ENCODE measurements at places on chromosomes 5 and 9. TPM values are rescaled to one million over a fixed set of nuclear protein-coding genes. Genes with fewer than 3 reads are reported as not detected.

The MYMK gene
- not detected for total RNA-seq

DNA sequence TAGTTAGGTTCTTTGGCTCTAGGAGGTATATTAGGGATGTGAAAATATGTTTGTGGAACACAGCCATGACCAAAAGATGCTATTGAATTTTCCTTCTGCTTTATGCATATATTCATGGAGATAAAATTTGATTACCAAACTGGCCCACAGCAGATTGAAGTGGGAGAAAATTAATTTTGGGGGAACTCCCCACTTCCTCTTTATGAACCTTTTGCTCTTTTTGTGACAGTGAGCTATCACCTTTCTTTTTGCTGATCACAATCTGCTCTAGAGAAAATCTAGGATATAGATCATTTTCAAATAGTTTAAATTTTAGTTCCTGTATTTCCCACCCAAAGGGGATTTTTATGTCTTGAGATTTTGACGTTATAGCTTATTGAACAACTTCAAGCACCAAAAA is 313.0 kb downstream of the GABRB2 start:
- no peak for DNase-seq

DNA sequence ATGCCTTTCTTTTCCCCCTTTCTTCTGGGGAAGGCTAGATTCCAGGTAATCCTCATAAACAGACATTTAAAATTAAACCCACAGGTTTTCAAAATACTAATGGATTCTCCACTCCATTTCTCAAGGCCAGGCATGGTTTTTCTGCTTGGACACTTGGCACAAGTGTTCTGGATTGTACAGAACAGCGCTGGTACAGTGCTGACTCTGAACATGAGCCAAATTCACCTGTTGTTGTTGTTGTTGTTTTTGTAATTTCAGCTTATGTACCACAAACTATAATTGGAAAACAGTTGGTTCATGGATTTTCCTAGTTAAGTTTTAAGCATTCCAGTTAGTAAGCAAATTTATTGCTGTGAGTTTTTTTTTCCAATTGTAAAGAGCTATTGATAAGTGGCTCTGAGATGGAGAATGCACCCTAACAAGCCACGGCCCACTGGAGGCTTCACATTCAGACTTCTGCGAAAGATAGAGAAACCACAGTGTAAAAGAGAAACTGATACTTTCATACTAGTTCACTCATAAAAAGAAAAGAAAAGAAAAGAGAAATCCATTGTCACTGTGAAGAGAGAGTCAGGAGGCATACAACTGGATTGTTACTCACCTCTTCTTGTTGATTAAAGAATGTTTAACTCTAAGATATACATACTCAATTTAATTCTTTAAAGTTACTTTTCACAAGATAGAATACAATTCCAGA is 16.2 kb upstream of the ITGA1 start:
- no peak for DNase-seq

- no peak for DNase-seq
Measured at GRCh38 chr5:125452991-125453390, 706.6 kb upstream of the ZNF608 start.

The TMEM174 gene
- total RNA-seq, result not detected

DNA sequence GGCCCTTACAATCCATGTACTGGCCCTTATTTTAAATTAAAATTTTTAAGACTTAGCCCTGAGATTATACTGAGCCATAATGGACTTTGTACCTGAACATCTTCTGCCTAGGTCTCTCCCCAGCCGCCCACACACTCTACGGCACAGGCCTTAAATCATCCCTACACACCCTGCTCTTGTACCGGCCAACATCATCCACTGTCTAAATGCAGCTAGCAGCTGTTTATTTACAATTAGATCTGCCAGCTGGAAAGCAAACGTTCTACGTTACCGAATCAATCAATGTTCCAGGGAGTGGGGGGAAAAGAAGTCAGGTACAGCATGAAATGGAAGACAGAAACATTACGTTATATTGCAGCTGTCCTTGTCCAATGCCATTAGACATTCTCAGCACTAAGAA is 88.4 kb upstream of the GRAMD2B start:
- DNase-seq, result no peak

The PCDHGA10 gene
- total RNA-seq, result 11.5 TPM

The HACD4 gene
- total RNA-seq, result 14.7 TPM

GRCh38 chr5:73273379-73274050 is 100.5 kb downstream of the TMEM174 start:
- DNase-seq, result no peak

DNA sequence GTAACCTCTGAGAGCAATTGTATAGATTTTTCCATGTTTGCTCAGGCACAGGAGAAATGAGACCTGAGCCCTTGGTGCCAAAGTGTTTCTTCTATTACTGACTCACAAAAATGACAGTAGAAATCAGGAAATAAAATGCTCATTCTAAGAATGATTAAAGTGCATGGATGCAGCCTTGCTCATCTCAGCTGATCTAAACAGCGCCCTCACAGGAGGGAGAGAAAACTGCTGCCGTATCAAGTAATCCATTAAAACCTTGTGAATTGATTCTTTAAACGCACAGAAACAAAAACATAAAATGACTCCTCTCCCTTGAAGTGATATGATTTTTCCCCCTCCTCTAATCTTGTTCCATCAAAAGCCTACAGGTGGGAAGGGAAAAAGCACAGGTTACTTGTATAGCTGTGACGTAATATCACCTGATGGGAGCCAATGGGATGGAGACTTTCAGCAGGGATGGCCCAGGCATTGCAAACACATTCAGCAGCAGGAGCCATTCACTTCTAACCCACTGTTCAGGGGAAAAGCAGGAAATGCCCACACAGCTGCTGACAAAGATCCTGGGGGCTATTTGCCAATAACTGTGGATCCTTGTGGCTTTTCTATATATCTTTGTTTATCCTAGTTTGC is 76.7 kb downstream of the PLCXD3 start:
- DNase-seq, result no peak

The TNFAIP8 gene
- total RNA-seq, result 6.9 TPM

DNA sequence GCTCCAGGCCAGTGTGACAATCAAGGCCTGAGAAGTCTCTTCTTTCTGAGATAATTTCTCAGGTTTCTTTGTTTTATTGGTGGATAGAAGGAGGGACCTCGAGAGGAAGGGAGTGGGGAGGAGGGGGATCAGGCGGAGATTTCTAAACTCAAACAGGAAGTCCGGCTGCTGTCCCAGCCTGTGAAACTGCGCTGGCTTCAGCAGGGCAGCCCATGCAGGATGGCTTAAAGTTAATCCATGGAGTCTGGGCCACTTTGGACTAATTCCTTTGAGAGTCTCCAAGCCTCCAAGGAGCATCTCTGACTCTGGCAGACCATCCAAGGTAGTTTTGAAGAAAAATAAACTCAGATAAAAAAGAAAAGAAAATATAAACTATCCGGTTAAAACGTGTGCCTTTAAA is 378.5 kb downstream of the MLLT3 start:
- no peak for DNase-seq

The IFNK gene
- not detected for total RNA-seq

DNA sequence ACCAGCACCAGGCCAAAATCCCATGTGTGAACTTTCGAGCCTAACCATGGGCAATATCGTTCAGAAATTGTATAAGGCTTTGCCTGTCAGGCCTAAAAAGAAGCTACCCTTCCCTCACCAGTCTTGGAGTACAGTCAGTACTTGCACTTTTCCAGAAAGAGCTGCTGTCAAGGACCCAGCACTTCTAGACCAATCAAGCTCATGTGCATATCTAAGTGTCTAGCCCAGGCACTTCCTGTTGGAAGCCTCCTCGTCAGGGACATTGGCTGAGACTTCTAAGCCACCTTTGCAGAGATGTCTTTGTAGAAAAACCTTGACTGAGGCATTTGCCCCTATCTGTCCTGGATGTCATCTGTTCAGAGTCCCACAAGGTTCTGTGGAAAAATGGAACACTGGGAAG is 1930.5 kb downstream of the EFNA5 start:
- DNase-seq, result no peak

GRCh38 chr9:137820161-137820855 is 57.3 kb upstream of the CACNA1B start:
- DNase-seq, result no peak

GRCh38 chr5:120919017-120919416 is 454.9 kb downstream of the PRR16 start:
- DNase-seq, result no peak

GRCh38 chr9:133963166-133963565 is 29.0 kb downstream of the VAV2 start:
- no peak for DNase-seq

GRCh38 chr5:14341571-14342230 is 198.6 kb downstream of the TRIO start:
- DNase-seq, result no peak

GRCh38 chr5:120535900-120536299 is 71.8 kb downstream of the PRR16 start:
- no peak for DNase-seq

The PCDHGA12 gene
- 14.1 TPM for total RNA-seq

DNA sequence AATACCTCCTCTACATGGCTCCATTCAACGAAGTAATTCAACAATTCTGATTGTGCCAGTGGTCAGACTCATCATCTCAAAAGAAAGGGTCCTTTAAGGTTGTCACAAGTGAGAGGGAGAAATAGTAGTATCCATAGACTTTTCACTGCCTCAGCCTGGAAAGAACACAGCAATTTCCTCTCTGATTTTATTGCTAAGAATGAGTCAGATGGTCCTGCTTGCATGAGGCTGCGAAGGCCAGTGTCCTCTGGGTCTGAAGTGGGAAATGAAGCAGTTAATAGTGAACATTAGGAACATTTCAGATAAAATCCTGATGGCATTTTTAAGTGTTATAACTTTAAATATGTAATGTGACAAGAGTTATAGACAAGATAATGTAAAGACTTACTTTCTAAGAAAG is 979.0 kb downstream of the EFNA5 start:
- no peak for DNase-seq

The CTSL gene
- 135 TPM for total RNA-seq

The HMCN2 gene
- 8.2 TPM for total RNA-seq

DNA sequence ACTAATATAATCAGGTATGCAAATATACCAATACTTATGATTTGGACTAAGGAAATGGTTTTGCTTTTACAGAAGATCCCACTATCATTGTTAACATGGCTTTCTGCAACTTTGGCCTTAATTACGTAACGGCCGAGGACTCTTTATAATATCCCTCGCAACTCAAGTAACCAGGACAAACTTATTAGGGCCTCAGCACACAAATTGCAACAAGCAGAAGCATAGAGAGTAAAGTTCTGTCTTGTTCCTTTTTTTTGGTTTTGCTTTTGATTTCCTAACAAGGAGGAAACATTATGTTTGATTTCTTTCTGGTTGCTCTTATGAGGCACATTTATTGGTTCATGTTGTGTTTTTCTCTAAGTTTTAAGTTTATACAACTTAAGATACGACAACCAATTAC is 60.4 kb downstream of the RORB start:
- DNase-seq, result no peak

GRCh38 chr5:18740301-18740700 is 1106.0 kb downstream of the TAF11L14 start:
- DNase-seq, result no peak

DNA sequence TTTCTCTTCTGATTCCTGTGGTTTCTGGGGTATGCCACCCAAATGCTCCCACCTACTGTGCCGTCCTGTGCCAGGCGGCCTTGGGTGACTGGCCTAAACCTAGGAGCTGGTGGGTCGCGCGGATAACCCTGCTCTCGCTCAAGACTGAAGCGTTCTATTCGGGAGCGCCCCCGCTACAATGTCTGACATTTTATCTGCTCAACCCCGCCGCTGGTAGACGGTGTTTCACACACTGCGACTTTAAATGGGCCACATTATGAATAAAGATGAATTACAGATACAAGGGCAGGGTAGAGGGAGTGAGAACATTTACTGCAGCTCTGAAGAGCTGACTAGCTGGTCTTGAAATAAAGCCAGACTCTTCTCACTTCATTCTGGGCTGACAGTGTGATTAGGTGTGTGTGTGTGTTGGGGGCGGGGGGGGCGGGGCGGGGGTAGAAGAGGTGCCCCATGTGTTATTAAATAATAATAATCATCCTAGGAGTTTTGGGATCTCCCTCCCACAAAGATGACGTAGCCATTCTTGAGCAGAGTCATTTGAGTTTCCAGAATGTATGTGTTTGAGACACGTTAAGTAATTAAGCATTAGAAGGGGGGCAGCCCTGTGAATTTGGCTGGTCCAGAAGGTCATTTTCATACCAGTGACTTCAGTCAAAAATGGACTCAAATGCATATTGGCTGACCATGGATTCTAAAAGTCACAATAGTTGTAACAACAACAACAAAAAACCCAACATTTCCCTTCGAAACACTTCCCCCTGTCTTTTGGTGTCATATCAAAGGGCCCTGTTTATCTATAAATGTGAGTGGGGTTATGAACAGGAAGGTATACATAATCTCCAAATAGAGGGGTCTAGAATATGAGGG is 1.0 kb upstream of the PTCH1 start:
- no peak for DNase-seq

DNA sequence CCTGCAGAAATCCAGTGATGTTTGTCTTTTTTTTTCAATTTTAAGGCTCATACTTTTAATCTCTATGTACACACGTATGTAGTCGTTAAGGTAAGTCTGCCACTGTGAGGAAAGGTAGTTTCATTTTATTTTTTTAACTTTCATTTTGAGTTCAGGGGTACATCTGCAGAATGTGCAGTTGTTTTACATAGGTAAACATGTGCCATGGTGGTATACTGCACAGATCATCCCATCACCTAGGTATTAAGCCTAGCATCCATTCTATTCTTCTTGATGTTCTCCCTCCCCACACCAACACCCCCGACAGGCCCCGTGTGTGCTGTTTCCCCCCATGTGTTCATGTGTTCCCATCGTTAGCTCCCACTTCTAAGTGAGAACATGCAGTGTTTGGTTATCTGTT is 19.7 kb downstream of the MUSK start:
- DNase-seq, result no peak

- DNase-seq, result no peak
Measured at GRCh38 chr5:138033386-138033808, 518 bp upstream of the FAM13B start.

GRCh38 chr5:40603378-40603777 is 76.3 kb upstream of the PTGER4 start:
- DNase-seq, result no peak

The IQGAP2 gene
- 17.4 TPM for total RNA-seq

- no peak for DNase-seq
Measured at GRCh38 chr5:102901424-102902134, 146.5 kb downstream of the PAM start.

GRCh38 chr5:61866930-61867329 is 439.1 kb upstream of the KIF2A start:
- no peak for DNase-seq

GRCh38 chr9:135410421-135410820 is 69.2 kb upstream of the PPP1R26 start:
- DNase-seq, result no peak

GRCh38 chr5:155154973-155155372 is 141.4 kb downstream of the KIF4B start:
- no peak for DNase-seq

- no peak for DNase-seq
Measured at GRCh38 chr5:51027271-51027670, 356.0 kb upstream of the ISL1 start.

- DNase-seq, result no peak
Measured at GRCh38 chr9:85200726-85201404, 531.3 kb downstream of the NTRK2 start.

DNA sequence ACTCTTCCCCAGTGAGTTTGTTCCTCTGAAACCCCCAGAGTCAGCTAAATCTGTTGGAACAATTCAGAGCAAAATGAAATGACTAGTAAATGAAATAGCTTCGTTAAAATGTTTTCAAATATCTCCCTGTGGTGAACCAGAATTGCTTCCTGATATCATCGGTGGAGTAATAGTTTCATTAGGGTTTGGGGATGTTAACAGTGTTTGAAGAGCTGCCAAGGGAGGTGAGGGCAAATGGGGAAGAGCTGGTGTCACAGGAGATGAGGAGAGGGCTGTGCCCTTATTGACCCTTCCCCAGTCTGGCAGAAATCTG is 4.3 kb upstream of the C7 start:
- DNase-seq, result no peak

Data from sigmoid colon (tissue), 7 donors.